ENCODE measurements at places on chromosomes 2 and 18. TPM values are rescaled to one million over a fixed set of nuclear protein-coding genes. Genes with fewer than 3 reads are reported as not detected.
A peak's percentile ranks its signal among the peaks of the same experiment; 100 is the strongest.

Gene ALPG
- polyA plus RNA-seq: not detected

Gene RNF125
- 3.3 TPM for polyA plus RNA-seq

Gene GCKR
- 0.13 TPM for polyA plus RNA-seq

Gene FAM228A
- 4.7 TPM for polyA plus RNA-seq

Gene PNKD
- 91.2 TPM for polyA plus RNA-seq

Gene PCBP1
- 249 TPM for polyA plus RNA-seq

Gene RAX
- not detected for polyA plus RNA-seq

Gene ZC3H15
- 46.0 TPM for polyA plus RNA-seq

Gene MYO7B
- polyA plus RNA-seq: 1.1 TPM

- peak; percentile 70 for DNase-seq
Measured at GRCh38 chr18:77178559-77178958, 46.0 kb upstream of the MBP start.

- no peak for DNase-seq
Measured at GRCh38 chr2:6957910-6958615, 40.9 kb downstream of the RNF144A start.

- DNase-seq: no peak
Measured at GRCh38 chr2:38797250-38797676, 19.3 kb downstream of the GEMIN6 start.

DNA sequence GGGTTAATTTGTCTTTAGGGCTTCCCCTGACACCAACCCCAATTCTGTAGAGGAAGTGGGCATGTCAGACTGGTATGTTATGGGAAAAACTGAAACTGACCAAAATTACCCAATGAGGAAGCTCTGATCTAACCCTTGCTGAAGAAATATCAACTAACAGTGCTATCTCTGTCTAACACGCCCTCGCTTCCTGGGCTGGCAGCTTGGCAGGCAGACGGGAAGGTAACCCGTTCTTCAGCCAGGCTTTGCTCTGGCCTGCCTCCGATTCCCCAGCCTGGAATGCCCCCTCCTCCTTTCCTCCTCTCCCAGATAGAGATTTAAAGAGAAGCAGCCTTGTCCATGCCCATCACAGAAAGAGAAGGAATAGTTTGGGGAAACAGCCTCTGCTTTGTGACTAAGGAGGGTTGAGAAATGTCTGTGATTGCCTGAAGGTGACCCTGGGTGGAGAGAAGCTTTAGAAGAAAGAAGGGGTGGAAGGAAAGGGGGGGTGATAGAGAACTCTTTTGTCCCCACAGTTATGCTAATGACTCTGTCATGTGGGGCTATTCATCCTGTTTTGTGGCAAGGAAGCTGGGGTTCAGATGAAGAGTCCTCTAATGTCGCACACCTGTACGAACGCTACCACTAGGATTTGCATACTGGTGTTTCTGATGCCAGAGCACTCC is 15.4 kb downstream of the HK2 start:
- DNase-seq: peak; percentile 71

- no peak for DNase-seq
Measured at GRCh38 chr2:99140860-99141109, 722 bp upstream of the C2orf15 start.

DNA sequence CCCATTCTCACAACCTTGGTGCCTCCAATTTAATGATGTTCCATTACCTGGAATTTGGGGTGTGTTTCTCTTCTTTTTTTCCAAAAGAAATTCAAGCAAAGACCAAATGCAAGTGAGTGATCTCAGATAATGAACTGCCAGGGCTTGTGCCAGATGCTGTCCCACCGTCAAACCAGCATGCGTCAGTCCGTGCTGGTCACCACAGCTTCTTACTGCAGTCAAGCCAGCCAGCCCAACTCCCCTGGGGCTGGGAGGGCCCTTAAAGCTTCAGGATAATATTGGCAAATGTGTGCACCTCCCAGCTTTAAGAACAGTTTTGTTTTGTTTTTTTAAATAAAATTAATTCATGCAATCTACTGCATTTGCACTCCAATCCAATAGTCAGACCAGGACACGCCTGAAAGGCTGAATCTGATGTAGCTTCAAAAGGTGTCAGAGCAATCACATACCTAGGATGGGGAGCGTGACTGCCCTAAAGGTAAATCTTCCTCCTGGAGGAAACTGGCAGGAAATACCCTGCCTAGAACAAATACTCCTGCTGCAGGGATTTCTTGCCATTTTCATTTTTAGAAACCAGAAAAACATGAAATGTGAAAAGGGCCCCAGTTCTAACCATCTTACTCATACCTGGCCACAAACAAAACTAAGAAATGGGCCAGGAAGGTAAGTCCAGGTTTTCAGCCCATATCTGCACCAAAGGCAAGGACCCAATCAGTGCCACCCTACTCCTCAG is 26.8 kb upstream of the SP3 start:
- DNase-seq: peak; percentile 92

- no peak for DNase-seq
Measured at GRCh38 chr18:64444819-64445218, 295.9 kb upstream of the LINC00305 start.

- DNase-seq: no peak
Measured at GRCh38 chr2:237361194-237362004, 52.6 kb downstream of the COL6A3 start.

GRCh38 chr2:60529136-60529784 is 24.2 kb downstream of the BCL11A start:
- DNase-seq: no peak

DNA sequence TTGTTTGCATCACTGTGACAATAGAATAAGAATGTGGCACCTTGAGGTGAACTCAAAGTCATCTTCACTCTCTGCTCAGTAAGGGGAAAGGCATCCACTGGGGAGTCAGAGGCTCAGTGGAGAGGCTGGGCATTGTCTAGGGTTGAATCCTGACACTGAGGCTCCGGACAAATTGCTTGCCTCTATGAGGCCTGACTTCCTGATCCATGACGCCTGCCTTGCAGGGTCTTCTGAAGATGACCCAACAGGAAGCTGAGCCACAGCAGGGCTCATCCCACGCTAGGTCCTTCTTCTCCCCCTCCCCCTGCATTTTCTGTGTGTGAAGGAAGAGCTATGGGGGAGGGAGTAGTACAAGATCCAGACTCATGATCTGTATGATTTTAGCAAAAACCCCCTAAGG is 265.1 kb downstream of the SH3BP4 start:
- DNase-seq: no peak

GRCh38 chr18:38033282-38033681 is 467.7 kb upstream of the CELF4 start:
- DNase-seq: no peak

- DNase-seq: no peak
Measured at GRCh38 chr2:149061133-149061745, 22.7 kb downstream of the LYPD6B start.

DNA sequence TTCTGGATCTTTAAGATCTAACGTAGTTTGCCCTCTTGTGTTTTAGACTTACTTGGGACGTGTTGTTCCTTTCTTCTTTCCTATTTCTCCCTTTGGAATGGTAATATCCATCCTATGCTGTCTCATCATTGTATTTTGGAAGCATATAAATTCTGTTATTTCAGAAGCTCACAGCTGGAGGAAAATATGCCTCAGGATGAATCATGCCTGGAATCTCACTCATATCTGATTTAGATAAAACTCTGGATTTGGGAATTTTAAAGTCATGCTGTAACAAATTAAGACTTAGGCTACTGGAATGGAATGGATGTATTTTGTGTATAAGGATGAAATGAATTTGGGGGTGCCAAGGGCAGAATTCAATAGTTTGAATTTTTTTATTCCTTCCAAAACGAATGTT is 245.2 kb upstream of the GULP1 start:
- DNase-seq: no peak

DNA sequence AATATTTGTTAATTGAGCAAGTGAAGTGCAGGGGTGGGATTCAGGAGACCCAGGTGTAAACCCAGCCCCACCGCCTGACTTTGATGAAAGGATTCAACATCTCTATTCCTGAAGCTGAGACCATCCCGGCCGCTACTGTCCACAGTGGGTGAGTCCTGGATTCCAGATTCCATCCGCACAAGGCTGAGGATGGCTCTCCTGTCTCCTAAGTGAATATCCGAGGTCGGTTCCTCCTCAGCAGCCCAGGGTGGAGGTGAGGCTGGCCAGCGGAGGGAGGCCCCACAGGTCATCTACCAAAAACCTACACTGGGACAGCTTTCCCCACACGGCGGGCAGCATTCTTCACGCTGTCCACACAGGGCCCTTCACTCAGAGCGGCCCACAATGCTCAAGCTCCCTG is 57.6 kb downstream of the ACKR3 start:
- peak; percentile 66 for DNase-seq

- DNase-seq: no peak
Measured at GRCh38 chr18:38221476-38222100, 656.0 kb upstream of the CELF4 start.

- DNase-seq: no peak
Measured at GRCh38 chr2:135096665-135097446, 44.8 kb downstream of the RAB3GAP1 start.

GRCh38 chr18:76456823-76457222 is 38.2 kb downstream of the ZNF516 start:
- no peak for DNase-seq

- no peak for DNase-seq
Measured at GRCh38 chr2:72293620-72294019, 146.0 kb upstream of the CYP26B1 start.

DNA sequence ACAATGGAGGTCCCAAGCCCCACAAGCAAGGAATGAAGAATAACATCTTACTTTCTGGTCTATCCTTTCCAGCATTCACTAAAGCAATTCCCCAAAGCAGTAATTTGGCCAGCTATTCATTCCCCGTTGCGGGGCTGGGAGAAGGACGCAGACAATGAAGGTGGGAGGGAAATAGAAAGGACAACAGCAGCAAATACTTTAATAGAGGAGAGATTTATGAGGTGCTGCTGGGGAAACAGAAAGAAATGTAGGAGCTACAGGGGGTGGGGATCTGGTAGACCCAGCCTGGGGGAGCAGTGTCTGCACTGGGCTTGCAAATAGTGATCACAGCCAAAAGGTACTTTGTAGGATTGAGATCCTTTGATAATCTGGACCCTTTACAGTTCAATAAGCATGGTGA is 13.9 kb upstream of the ATL2 start:
- DNase-seq: no peak

DNA sequence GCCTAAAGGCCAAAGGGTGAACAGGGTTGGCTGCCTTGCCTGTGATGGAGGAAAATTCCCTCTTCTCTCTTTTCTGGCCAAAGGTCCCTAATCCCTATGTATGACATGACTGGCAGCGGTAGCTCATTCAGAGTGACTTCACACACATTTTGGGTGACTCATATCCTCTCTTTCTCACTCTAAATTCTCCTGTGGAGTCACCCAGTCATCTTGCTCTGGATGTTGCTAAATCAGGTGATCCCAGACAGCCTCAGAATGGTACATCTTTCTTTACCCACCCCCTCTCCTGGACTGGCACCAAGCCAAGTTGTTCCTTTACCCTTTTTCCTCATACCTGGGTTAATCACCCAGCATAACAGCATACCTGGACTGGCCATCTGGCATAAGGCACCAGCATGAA is 77.2 kb downstream of the NEURL3 start:
- no peak for DNase-seq

DNA sequence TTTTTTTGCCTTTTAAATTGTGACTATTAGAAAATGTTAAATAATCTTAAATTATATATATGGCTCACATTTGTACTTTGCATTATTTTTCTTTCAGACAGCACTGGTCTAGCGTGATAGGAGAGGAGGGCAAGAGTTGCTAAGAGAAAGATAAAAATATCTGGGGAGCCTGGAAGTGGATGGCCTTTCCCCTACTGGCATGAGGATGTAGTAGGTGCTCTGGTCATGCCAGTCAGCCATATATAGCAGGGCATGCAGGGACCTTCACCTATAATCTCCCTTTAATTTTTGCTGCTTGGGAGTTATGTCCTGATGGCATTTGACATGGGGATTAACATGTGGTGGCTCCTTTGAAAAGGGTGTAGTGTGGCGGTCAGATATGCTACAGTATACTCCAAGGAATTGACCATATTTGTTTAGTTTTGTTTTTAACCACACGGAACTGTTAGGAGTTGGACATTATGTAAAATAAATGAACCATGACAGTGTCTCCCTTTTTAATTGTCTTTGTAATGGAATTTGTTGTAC is 144.7 kb downstream of the BABAM2 start:
- DNase-seq: no peak

- DNase-seq: no peak
Measured at GRCh38 chr2:69535817-69536241, 98.6 kb upstream of the NFU1 start.

DNA sequence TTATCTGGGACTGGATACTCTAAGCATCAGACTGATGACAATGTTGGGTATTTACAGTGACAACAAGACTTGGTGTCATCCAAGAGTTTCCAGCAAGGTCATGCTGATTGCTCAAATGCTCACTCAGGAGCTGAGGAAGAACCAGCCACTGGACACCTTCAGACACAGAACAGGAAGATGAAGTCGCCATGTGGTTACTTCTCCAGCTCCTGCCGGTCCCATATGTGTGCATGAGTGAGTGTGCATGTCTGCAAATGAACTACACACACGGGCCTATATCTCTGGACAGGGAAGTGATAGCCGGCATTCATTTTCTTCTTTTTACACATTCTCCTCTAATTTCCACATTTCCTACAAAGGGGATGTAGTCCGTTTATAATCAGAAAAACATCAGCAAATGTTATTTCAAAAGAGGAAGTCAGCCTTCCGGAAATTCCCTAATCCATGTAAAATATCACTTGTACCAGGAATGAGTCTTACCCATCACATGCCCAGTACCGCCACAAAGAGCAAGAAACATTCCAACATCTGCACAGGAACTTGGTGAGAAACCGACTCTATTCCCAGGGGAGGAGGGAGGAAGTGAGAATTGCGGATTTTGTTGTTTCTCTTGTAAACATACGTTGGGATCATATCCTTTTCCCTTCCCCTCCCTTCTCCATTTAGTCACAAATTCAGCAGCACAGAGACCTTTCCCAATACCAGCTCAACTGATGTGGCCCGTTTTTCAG is 10.8 kb downstream of the RFX8 start:
- DNase-seq: no peak

DNA sequence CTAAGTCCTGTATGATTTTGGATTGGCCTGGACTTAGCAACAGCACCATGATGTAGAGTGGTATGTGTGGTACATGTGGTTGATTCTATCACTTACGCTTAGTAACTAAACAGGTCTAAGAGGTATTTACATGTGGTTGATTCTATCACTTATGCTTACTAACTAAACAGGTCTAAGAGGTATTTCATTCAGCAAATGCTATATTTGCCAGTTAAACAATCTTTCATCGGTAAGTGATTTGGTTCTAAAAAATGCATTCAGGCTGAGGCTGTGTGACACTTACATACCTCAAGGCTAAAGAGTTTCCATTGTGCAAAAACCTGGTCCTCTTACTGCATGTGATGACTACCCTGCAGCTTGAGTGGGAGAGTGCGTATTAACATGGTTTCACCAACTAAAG is 13.1 kb downstream of the EIF4E2 start:
- no peak for DNase-seq

- DNase-seq: no peak
Measured at GRCh38 chr2:133652398-133652797, 84.1 kb upstream of the NCKAP5 start.

- DNase-seq: no peak
Measured at GRCh38 chr2:50042771-50043170, 888.5 kb upstream of the FSHR start.

Measured in aorta (tissue), 5 donors.